ENCODE measurements at places on chromosomes 5 and 9. TPM values are rescaled to one million over a fixed set of nuclear protein-coding genes. Genes with fewer than 3 reads are reported as not detected.

Gene PAEP
- polyA plus RNA-seq = not detected

Gene CCL28
- not detected for polyA plus RNA-seq

- DNase-seq = no peak
- H3K36me3 ChIP-seq = no peaks in the 10 kb centered on the region
- no peak overlapping the region for H3K4me3 ChIP-seq
- no peak overlapping the region for H3K27ac ChIP-seq
Observed at GRCh38 chr9:114114364-114114763, 15.3 kb upstream of the KIF12 start.

DNA sequence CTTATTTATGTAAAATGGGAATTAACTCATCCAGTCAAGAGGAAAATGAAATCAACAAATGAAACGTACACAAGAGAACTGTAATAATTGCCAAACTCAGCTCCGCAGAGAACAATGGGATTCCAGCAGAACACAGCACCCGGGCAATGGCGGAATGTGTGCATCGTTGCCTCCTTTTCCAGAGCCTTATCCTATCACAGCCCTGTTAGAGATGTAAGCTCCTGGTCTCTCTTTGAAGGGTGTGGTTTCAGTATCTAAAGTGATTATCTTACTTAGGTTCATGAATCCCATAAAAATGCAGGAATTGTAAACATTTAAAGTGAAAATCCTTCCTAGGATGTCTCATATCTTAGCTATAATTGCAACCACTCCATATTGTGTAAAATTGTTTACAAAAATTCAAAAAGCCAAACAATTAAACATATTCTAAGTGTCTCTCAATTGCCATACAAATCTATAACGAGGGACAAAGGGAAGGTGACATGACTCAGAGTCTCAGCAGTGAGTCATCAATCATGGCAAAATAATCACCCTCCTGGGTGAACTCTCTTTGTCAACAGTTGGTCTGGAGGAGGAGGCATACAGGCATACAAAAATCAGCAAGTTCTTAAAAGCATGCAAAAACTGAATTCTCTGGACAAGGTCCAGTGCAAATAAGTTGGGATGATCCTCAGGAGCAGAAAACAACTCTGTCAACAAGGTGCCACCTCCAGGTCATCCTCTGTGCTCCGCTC, 22.6 kb downstream of the SEMA5A start:
- H3K27ac ChIP-seq = no peak overlapping the region
- H3K27me3 ChIP-seq = no peaks in the 10 kb centered on the region
- H3K4me1 ChIP-seq = no peaks in the 10 kb centered on the region
- DNase-seq = no peak
- H3K36me3 ChIP-seq = no peaks in the 10 kb centered on the region

- H3K4me1 ChIP-seq = peaks cover 20% of the 10 kb centered on the region
- H3K4me3 ChIP-seq = no peak overlapping the region
- H3K27me3 ChIP-seq = no peaks in the 10 kb centered on the region
- H3K27ac ChIP-seq = no peak overlapping the region
- peaks cover 14% of the 10 kb centered on the region for H3K36me3 ChIP-seq
Observed at GRCh38 chr9:110081395-110081794, 126.6 kb downstream of the C9orf152 start.

DNA sequence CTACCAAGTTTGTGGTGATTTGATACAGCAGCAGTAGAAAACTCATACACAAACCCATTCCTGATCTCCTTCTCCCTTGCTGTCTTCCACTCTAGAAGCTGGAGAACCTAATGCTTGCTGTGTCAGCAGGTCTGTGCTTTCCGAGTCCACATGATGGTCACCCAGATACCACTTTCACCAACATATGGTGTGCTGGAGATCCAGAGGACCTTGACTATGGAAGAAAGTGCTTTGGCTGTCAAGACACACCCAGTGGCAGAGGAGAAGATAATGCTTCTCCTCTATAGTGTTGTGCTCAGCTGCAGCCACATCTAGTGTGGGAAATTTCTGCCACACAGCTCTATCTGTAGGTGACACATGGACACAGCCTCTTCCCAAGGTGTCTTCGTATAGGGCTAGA, 67.4 kb downstream of the UGCG start:
- H3K27me3 ChIP-seq = no peaks in the 10 kb centered on the region
- no peak overlapping the region for H3K27ac ChIP-seq
- no peak for DNase-seq
- no peaks in the 10 kb centered on the region for H3K36me3 ChIP-seq

GRCh38 chr9:126722252-126722921, 82.5 kb upstream of the ZBTB43 start:
- no peaks in the 10 kb centered on the region for H3K36me3 ChIP-seq
- peak overlapping the region; percentile 54 for H3K4me3 ChIP-seq
- peaks cover 12% of the 10 kb centered on the region for H3K27me3 ChIP-seq
- H3K27ac ChIP-seq = peak overlapping the region; percentile 94
- peak; percentile 86 for DNase-seq

DNA sequence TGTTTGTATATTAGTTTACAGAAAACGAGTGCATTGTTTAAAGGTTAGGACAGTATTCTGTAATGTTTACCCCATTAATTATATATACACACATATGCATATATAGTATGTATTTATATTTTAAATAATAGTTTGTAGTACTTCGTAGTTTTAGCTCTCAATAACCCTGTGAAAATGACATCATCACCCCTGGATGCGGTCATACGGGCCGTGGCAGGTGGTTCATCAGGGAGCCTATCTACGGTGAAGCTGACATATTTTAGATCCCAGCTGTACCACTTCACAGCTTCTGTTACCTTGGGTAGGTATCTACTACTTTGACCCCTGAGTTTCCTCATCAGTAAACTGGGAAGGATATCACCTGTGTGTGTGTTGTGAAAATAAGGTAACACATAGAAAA, 87.1 kb downstream of the NR3C1 start:
- no peaks in the 10 kb centered on the region for H3K27me3 ChIP-seq
- no peak overlapping the region for H3K4me3 ChIP-seq
- peaks cover 19% of the 10 kb centered on the region for H3K4me1 ChIP-seq
- no peak overlapping the region for H3K27ac ChIP-seq
- no peak for DNase-seq

Data from SK-N-SH (cell line).